Anterior cingulate cortex (tissue), 58 donors: ENCODE measurements at places on chromosomes 4 and X.

DNA sequence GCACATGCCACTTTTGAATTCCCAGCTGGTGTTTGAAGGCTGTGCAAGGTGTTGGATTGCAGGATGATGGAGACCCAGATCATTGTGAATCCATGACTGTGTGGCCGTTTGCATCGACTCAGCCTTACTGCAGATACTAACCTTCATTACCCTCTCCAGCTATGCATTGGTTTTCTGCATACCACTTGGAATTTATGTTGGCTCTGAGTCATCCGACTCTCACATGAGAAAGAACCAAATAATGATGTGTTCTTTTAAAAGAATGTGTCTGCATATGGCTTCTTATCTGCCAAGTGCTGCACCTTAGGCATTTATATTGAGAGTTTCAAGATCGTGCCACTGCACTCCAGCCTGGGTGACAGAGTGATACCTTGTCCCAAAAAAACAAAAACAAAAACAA lies 106.7 kb upstream of the PRKX start:
- no peak for DNase-seq

GRCh38 chr4:82501154-82501442 lies 60.7 kb downstream of the TMEM150C start:
- DNase-seq: no peak

GRCh38 chr4:123284168-123284567 lies 112.4 kb upstream of the SPRY1 start:
- no peak for DNase-seq

GRCh38 chrX:78708262-78708661 lies 39.3 kb upstream of the LPAR4 start:
- no peak for DNase-seq

DNA sequence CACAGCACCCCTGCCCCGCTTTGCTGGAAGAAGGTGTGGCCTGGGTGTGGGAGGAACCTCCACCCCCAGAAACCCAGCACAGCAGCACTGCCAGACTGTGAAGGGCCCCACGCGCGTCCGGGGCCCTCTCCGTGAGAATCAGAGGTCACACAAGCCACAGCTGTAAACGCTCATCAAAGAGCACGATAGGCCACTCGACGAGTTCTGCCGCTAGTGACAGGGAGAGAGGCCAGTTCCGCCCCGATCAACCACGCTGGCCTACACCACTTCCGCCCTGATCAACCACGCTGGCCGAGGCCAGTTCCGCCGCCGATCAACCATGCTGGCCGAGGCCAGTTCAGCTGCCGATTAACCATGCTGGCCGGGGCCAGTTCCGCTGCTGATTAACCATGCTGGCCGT lies 25.9 kb upstream of the ADRA2C start:
- DNase-seq: no peak
